Effector CD8-positive, alpha-beta T cell (primary cell): ENCODE measurements at places on chromosomes 7 and 10.
A peak's percentile ranks its signal among the peaks of the same experiment; 100 is the strongest.

DNA sequence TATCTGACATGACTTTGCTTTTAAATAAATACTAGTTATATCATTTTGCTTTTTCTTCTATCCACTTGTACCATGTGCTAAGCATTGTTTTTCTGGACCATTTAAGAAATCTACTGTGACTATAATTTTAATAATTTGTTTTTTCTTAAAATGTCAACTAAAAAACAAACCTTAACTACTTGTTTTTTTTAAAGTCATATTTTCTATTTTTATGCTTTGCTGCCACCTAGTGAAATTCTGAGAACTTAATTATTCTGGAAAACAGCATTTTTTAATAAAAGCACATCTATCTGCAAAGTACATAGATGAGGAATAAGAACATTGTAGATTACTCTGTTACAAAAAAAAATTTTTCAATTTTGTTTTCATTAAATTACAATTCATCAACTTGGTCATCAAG, 47.4 kb downstream of the ORC5 start:
- DNase-seq = no peak

DNA sequence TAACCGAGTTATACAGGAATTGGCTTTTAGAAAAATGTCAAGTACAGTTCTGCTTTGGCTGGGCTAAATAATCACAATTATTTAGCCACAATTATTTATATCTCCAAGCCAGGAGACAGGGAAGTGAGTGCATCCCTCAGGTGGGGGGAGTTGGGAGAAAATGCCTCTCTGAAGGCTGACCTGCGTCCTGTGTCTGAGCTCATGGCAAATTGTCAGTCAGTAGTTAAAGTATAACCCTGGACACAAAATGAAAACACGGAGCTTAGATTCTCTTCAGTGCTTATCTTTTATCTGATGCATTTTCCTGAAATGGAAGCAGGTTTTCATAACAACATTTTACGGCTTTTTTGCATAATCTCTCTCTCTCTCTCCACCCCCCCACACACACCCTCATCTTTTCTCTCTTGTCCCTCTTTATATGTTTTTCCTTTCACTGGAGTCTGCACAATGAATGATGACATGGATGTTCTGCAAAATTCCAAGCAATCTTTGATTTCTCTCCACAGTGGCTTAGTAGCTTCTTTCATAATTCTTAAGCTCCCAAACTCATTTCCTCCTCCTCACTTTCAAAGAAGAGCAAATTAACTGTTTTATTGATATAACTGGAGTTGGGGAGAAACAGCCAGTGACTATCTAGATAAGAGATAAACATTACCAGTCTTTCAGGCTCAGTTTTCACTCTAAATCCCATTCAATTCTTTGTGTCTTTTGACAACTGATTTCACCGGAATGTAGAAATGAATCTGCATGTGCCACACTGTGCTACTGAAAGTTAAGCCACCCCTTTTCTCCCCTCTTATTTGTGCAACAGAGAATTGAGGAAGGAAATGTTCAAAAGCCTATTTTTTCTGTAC, 521.4 kb upstream of the GHITM start:
- no peak for DNase-seq

- DNase-seq = no peak
Measured at GRCh38 chr7:84647797-84648757, 453.5 kb upstream of the SEMA3A start.

DNA sequence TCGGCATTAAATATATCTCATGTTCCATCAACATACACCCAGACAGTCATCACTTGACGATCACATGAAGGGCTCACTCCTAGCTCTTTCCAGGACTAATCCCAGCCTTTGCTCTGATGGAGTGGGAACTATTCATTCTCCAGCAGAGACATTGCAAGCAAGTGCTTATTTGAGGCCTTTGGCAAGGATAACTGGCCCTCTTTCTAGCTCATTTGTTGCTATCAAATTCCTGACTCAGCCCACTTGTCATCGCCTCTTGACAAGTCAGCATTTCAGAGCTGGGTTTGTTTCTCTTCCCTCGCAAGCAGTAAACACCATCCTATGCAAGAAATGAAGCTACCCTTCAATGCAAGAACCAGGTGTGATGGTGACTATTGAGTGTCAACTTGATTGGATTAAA, 1165.7 kb upstream of the AUTS2 start:
- no peak for DNase-seq

DNA sequence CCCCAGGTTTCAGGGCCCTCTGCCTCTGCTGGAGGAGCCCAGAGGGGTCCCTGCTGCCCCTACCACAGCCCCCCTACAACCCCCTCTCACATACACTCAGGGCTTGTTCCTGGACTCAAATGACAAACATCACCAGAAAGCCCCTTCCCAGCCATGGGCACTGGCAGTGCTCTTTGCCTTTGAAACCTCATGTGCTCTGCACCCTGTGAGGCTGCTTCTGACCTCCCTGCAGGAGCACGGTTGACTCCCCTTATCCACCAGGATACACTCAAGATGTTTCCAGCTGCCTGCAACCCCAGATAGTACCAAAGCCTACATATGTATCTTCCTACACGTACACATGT, 3.5 kb upstream of the ADIRF start:
- no peak for DNase-seq

- no peak for DNase-seq
Measured at GRCh38 chr7:151016505-151016904, 7.8 kb downstream of the ATG9B start.

DNA sequence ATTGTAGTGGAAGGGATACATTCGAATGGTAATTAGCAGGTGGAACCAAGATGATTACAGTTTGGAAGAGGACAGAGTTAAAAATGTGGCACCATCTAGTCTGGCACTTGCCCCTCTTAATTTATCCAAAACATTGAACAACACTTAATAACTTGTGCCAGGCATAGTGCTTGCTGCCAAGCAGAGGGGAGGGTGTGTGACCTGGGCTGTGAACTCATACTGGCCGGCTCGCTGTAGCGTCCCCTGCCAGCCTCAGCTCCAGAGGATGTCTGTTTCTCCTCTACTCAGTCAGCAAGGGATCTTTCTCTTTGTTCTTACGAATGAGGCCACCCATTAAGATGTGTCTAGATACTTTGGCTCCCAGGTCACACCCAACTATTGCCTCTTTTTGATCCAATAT, 179.4 kb upstream of the INHBA start:
- no peak for DNase-seq

- no peak for DNase-seq
Measured at GRCh38 chr10:119149729-119150128, 15.8 kb downstream of the SFXN4 start.

GRCh38 chr10:43064331-43065075, 12.4 kb upstream of the RET start:
- DNase-seq = no peak

GRCh38 chr7:141039376-141039775, 24.6 kb upstream of the MRPS33 start:
- no peak for DNase-seq

GRCh38 chr7:26850193-26850651, 14.2 kb downstream of the SKAP2 start:
- DNase-seq = no peak

DNA sequence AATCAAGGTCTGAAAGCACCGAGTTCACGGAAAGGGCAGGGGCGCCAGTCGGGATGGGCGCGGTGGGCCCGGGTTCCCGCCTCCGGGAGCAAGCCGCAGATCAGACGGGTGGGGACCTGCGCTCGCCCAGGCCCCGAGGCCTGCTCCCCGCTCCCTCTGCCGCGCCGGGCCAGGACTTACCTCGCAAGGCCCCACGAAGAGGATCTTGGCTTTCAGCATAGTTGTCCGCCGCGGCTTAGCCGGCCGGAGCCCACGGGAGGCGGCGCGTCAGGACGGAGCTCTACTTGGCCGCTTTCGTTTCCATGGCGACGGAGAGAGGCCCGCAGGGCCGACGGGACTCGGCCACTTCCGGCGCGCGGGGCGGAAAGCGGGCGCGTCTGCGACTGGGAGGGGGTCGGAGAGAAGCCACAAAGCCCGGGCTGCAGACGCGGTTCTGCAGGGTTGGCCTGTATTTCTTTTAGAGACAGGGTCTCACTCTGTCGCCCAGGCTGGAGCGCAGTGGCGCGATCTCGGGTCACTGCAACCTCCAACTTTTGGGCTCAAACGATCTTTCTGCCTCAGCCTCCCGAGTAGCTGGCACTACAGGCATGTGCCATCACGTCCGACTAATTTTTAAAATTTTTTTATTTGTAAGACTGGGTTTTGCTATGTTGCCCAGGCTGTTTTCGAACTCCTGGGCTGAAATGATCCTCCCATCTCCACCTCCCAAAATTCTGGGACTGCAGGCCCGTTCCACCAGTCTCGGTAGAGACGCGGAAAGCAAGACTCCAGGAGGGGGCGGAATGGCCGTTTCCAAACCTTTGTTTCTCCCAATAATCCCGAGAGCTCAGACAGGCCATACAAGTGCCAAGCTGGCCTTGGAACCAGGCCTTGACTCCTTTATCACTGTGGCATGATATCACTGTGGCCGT, at the start of gene IFT22:
IFT22 (minus strand) TSS at position 322 of the 911 bp plus-strand sequence; CDS start at position 219, 103 bp downstream.
- DNase-seq = peak; percentile 70

- DNase-seq = no peak
Measured at GRCh38 chr10:116694927-116695268, 47.5 kb downstream of the HSPA12A start.

DNA sequence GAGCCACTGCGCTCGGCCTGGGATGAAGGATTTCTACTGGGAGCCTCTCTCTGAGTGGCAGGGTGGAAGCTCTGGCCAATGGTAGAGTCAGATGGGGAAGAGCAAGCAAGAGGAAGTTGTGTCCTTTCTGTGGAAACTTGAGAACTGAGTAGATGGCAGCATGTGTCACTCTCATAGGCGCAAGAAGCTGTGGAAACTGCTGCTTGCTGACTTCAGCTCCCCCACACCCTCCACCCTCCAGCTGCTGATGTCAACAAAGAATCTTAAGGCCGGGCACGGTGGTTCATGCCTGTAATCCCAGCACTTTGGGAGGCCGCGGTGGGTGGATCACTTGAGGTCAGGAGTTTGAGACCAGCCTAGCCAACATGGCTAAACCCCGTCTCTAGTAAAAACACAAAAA, 39.8 kb upstream of the SRGN start:
- no peak for DNase-seq

DNA sequence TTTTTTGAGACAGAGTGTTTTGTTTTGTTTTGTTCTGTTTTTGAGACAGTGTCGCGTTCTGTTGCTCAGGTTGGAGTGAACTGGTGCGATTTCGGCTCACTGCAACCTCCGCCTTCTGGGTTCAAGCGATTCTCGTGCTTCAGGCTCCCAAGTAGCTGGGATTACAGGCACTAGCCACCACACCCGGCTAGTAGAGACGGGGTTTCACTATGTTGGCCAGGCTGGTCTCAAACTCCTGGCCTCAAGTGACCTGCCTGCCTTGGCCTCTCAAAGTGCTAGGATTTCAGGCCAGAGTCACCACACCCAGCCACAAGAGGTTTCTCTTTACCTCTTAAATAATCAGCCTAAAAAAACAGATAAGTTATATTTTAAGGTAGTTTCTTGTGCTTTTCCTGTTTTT, 8.7 kb upstream of the ARHGAP12 start:
- DNase-seq = no peak

DNA sequence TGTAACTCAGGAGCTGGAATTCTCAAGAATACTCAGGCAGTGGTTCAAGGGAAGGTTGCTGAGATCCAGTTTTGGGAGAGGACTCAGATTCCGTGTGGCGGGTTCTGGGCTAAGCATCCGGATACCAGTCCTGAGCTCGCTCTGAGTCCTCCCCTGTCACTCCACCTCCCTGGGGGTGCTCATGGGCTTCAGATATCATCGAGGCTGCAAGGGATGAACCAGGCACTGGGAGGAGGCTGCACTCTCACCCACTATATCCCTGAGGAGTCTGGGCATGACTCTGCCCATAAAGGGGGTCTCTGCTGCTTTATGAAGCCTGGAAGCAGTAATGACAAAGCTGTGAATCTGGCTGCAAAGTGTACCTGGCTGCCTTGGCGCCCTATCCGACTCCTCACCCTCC, 188.5 kb downstream of the TNS3 start:
- DNase-seq = no peak

- DNase-seq = no peak
Measured at GRCh38 chr7:101180130-101180755, at the start of gene NAT16. NAT16 (minus strand) TSS chr7:101180293; CDS start chr7:101174807, 5,486 bp downstream.

DNA sequence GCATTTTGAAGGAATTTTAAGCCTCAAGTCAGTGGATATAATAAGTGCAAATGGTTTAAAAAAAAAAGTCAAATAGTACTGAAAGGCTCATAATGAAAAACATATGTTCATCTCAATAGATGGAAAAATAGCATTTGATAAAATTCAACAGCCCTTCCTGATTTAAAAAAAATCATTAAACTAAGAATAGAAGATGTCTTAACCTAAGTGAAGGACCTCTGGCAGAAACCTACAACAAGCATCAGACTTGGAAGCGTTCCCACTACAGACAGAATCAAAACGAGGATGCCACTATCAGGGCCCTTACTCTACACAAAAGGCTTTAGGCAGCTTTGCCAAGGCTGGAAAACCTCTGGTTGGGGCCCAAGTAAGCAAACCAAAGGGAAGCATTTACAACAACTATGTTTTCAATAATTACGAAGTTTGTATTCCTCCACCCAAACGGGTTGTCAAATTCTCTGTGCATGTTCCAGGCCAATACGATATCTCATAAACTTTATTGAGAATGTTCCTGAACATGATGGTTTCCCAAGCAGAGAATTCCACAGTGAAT, 45.1 kb downstream of the CYTH3 start:
- DNase-seq = no peak

DNA sequence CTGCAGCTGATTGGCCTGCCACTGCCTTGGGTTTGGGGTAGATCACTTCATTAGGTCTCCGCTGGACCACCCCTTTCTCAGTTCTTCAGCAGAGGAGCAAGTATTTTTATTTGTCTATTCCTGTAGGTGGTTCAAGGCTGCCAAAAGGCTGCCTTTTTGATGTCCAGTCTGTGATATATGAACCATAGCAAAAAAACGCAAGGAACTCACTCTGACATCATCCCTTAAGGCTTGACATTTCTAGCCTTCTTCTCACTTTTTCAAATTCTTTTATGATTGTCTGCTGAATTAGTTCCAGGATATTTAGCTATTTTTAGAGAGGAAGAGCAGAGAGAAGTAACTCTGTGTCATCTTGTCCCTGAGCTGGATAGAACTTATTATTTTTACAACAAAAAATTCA, 269.2 kb downstream of the BAMBI start:
- no peak for DNase-seq

DNA sequence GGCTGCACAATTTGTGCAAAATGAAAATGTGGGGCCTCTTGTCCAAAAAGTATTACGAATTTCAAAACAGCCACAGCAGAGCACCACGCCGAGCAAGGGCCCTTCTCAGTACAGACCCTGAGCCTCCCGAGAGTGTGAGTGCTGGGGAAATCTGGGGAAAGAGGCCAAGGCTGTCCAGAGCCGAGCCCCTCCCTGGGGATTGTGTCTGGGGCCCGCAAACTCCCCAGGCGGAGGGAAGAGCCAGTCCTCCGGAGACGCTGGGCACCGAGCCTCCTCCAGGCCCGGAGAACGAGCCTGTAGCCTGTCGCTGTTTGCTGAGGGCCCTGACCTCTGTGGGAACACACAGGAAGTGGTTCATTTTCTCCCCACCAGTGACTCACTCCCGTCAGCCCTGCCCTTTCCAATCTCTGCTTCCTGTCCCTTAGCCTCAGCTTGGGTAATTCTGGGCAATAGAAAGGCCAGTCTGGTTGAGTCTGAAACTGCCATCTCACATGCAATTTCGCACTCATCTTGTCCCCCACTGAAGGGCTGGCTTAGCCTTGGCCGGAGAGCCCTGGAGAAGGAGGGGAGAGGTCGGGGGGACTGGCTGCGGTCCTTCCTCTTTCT, 19.5 kb upstream of the GNA12 start:
- peak; percentile 12 for DNase-seq

- no peak for DNase-seq
Measured at GRCh38 chr10:90276894-90277475, 575.6 kb downstream of the KIF20B start.
